ENCODE measurements at places on chromosomes 16 and 17. TPM values are rescaled to one million over a fixed set of nuclear protein-coding genes. Genes with fewer than 3 reads are reported as not detected.
A peak's percentile ranks its signal among the peaks of the same experiment; 100 is the strongest.

GRCh38 chr17:15456972-15457722 is 10.3 kb downstream of the CDRT4 start:
- no peak for DNase-seq

Gene NUP88
- 140 TPM for total RNA-seq

GRCh38 chr16:12869698-12870427 is 31.5 kb upstream of the SHISA9 start:
- no peak for DNase-seq

- DNase-seq, result no peak
Measured at GRCh38 chr17:40443988-40444899, 994 bp downstream of the IGFBP4 start.

DNA sequence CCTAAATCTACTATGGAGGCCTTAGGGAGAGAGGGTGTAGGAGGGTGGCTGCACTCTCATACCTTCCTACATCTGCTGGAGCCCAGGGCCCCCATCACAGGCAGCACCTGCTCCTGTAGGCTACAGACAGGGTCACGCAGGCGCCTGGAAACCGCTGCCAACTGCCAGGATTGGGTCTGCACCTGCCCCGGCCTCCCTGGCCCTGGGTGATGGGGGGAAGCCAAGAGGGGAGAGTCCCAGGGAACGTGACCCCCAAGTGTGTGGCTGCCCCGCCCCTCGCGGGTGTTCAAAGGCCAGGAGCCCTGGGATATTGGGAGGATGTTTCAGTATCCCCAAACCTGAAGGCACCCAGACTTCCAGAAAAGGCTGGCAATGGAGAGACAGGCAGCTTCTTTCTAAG is 5.6 kb upstream of the TEX19 start:
- no peak for DNase-seq

- no peak for DNase-seq
Measured at GRCh38 chr17:73325527-73325842, 13.7 kb upstream of the CDC42EP4 start.

- no peak for DNase-seq
Measured at GRCh38 chr17:72414967-72415853, 294.4 kb downstream of the SOX9 start.

- no peak for DNase-seq
Measured at GRCh38 chr17:77968788-77969187, 10.3 kb downstream of the TNRC6C start.

GRCh38 chr17:10125531-10126275 is 72.7 kb downstream of the GAS7 start:
- DNase-seq, result no peak

DNA sequence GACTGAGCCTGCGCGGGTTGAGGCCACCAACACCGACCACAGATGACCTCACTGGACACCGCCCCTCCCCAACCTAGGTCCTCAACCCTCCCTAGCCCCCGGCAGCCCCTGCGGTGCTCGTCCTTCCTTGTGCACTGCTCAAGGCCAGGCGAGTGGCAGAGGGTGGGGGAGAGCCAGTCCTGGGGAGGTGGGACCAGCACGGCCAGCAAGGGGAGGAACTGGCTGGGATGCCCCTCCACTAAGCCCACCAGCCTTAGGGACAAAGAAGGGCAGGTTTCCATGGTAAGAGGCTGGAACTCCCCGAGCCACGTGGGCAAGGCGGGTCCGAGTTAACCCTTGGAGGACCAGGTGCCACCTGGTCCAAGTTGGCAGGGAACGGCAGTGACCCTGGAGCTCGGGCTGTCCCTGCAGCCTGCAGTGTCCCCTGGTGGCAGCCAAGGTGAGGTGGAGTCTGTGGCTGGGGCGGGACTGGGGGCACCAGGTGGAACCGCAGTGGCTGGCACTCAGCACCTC is 9.2 kb downstream of the FSCN2 start:
- peak; percentile 54 for DNase-seq

- DNase-seq, result no peak
Measured at GRCh38 chr16:82414476-82414875, 212.3 kb upstream of the CDH13 start.

Gene ABAT
- total RNA-seq, result 5.1 TPM

GRCh38 chr17:40071313-40072039 is 8.7 kb downstream of the THRA start:
- DNase-seq, result no peak

DNA sequence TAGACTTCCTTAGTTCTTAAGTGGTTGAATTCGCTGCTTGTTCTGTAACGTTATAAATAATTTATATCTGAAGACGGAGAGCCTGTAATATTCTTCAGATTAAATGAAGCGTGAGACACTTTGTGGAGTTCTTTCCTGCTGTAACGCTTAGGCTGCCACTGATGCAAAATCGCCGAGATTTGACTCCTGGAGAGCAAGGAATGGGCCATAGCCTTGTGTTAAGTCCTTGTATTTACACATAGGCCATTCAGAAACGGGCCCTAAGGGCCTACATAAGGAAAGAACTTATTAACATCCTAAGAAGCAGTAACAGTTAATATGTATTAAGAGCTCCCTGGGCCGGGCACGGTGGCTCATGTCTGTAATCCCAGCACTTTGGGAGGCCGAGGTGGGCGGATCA is 936 bp downstream of the EMC6 start:
- DNase-seq, result no peak

DNA sequence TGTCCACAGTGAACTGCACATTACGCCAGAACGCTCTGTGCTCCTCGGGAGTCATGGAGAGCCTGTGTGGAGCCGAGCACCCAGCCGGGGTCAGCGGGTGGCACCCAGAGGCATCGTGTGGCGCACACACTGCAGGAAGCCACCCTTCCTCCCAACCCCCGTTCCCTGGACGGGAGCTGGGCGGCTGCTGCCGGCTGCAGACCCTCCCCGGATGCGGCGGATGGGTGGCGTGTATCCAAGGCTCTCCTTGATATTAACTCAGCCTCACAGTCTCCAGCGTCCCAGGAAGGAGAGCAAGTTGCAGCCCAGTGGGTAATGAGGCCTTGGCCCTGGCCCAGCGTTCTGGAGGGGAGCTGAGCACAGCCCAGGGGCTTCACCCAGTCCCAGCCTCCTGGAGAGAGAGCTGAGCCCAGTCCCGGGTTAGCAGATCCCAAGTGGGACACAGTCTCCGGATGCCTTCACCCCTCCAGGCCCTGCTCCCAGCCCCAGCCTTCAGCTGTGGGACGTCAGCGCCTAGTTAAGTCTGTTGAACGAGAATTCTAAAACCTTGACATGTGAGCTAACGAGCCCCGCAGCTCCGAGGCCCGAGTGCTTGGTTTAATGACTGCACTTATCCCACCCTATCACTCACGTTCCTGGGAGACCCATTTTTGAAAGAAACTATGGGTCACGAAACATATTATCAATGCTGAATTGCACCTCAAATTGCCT is 86.6 kb downstream of the TBC1D16 start:
- DNase-seq, result no peak

GRCh38 chr17:41912925-41913324 is 5.8 kb downstream of the ACLY start:
- DNase-seq, result no peak

DNA sequence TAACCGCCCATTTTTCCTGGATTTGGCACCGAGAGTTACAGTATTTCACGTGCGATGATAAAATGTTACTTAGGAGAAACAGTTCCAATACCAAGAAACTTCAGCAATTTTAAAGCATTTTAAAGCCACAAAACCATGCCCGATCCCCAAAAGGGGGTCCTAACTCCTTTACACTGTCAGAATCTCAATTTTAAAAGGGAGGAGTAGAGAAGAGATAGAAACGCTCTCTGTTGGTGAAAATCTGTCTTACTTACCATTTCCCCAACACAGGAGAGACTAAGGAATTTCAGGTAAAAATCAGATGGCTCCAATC is 526 bp upstream of the RNASEK start:
- no peak for DNase-seq

Gene FAM171A2
- total RNA-seq, result 0.43 TPM

Gene GNG13
- not detected for total RNA-seq

- no peak for DNase-seq
Measured at GRCh38 chr17:58504826-58505351, 9.5 kb downstream of the MTMR4 start.

DNA sequence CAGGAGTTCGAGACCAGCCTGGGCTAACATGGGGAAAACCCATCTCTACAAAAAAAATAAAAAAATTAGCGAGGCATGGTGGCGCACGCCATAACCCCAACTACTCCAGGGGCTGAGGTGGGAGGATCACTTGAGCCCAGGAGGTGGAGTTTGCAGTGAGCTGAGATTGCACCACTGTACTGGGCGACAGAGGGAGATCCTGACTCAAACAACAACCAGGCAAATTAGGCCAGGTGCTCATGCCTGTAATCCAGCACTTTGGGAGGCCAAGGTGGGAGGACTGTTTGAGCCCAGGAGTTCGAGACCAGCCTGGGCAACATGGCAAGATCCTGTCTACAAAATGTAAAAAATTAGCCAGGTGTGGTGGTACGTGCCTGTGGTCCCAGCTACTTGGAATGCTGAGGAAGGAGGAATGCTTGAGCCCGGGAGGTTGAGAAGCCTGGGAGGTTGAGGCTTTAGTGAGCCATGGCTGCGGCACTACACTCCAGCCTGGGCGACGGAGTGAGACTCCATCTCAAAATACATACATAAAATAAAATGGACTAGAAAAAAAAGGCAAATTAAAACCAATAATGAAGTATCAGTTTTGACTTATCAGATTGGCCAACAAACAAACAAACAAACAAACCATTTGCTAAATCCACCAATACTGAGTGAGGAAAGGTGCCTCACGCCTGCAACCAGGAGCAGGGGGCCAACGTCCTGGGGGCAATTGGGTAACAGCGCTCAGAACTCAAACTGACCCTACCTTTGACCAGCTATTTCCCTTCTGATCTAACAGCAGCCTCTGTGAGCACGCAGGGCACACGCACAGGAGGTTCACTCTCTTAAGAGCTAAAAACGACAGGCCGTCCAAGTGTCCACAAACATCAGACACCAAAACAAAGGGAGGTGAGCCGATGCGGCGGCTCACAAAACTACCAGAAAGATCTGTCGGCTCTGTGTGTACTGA is 19.4 kb upstream of the FASN start:
- no peak for DNase-seq

Gene KRTAP4-4
- not detected for total RNA-seq

Gene ACSM2A
- total RNA-seq, result not detected

DNA sequence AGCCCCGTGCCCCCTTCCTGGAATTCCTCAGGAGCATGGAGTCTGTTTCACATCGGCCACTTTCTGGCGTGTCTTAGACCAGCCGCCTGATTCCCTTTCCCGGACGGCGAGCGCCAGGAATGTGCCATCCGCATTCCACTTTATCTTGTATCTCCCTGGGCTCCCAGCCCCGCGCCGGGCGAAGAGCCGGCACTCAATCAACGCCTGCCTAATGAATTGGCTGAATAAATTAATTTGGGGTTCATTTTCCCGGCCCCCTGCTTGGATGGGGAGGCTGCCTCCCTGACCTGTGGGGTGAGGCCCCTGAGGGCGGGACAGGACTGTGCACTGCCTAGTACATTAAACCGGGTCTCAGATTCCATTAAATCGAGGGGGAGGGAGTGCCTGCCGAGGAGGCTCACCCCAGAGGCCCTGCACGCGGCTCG is 282.3 kb upstream of the TNRC6C start:
- no peak for DNase-seq

- peak; percentile 41 for DNase-seq
Measured at GRCh38 chr17:50818921-50819657, 16.3 kb upstream of the WFIKKN2 start.

- peak; percentile 77 for DNase-seq
Measured at GRCh38 chr17:51261024-51261963, 948 bp downstream of the UTP18 start.

DNA sequence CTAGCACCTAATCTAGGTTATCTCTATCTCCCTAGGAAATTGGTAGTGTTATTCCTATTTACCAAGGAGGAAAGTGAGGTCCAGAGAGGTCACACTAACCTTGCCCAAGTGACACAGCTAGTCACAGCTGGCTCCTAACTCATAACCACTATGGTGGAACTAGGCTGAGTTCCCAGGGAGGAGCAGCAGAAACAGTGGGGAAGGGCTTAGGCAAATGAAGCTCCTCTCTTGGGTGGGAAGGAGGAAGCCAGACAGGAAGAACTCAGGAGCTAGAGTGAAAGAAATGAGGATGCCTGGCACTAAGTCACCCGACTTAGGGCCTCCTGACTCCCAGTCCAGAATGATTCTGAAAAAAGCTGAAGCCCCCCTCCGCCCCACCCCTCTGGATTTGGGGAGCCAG is 34.5 kb downstream of the PSME3IP1 start:
- DNase-seq, result no peak

DNA sequence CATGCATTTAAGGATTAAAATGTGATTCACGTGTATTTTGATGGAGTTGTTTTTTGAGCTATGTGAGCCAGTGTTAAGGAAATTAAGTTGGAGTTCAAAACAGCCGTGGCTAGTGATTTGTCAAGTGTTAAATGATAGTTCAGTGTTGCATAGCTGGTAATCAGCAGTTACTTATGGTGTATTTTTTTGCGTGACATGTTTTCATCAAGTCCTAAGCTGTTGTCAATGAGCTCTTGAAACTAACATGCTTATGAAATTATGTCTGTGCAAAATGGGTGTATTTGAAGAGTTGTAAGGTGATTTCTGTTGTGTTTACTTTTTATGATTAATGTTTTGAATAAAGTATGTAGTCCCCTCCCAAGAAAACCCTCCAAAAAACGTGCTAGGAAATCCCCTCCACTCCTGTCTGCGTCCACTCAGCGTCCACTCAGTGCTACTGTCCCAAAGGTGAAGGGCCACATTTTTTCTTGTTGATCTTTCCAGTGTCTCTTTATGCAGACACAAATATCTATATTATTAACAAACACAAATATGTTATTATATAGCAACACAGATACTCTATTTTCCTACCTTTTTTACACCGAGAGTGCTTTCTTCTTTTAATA is 30.0 kb downstream of the USP10 start:
- no peak for DNase-seq

DNA sequence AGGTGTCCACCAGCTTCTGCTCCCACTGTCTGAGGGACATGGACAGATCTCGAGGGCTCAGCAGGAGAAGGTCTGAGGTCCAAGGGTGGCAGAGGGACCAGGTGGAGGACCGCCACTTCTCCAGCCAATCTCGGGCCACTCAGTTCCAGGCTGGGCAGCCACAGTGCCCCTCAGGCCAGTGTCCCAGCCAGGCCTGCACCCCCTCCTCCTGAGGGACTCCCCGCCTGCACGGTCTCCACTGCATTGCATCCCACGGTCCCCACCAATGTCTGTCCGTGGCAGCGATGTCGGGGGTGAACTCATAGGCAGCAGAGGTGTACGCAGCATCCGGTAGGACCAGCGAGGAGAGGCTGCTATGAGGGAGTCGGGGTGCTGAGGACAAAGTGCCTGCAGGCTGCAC is 64.2 kb upstream of the DOC2B start:
- DNase-seq, result no peak

- peak; percentile 46 for DNase-seq
Measured at GRCh38 chr16:964356-965035, 6.3 kb downstream of the LMF1 start.
